ENCODE measurements at places on chromosomes 6 and 20. TPM values are rescaled to one million over a fixed set of nuclear protein-coding genes. Genes with fewer than 3 reads are reported as not detected.

Gene GATA5
- 0.45 TPM for total RNA-seq

Gene HSPA1L
- total RNA-seq, result 1.4 TPM

Gene ATF6B
- 36.4 TPM for total RNA-seq

Gene RPS6KA2
- total RNA-seq, result 0.16 TPM

Gene RRBP1
- 160 TPM for total RNA-seq

Gene COL11A2
- total RNA-seq, result 0.51 TPM

Gene TAAR6
- total RNA-seq, result not detected

Gene E2F1
- 21.6 TPM for total RNA-seq

Gene AAR2
- total RNA-seq, result 40.1 TPM

Gene LRP11
- 27.3 TPM for total RNA-seq

Gene CST5
- not detected for total RNA-seq

Gene FOXC1
- 5.4 TPM for total RNA-seq

Gene NNAT
- not detected for total RNA-seq

Gene MOXD1
- 1.5 TPM for total RNA-seq

Gene APCDD1L
- 0.11 TPM for total RNA-seq

Gene ARG1
- not detected for total RNA-seq

Gene RNF146
- total RNA-seq, result 11.7 TPM

Gene WFDC10B
- total RNA-seq, result not detected

Gene CCM2L
- 0.22 TPM for total RNA-seq

Gene COL19A1
- not detected for total RNA-seq

Gene COL20A1
- total RNA-seq, result 0.45 TPM

Gene TAB2
- total RNA-seq, result 31.7 TPM

Gene SLC22A7
- not detected for total RNA-seq

Gene FAM217A
- total RNA-seq, result not detected

Gene HTR1B
- total RNA-seq, result 0.32 TPM

Gene PTCRA
- total RNA-seq, result not detected

Gene MYLK4
- 0.09 TPM for total RNA-seq

Gene MUC22
- 0.02 TPM for total RNA-seq

Gene SAMD10
- total RNA-seq, result not detected

Gene TPMT
- total RNA-seq, result 6.1 TPM

Gene RIMS4
- total RNA-seq, result 2.4 TPM

Gene RBCK1
- 145 TPM for total RNA-seq

Gene HLA-DMB
- 1.4 TPM for total RNA-seq

Gene CST7
- not detected for total RNA-seq

Gene SH3BGRL2
- 0.32 TPM for total RNA-seq

Gene PEX3
- total RNA-seq, result 11.3 TPM

Gene ELOVL4
- total RNA-seq, result 1.6 TPM

Gene ZC2HC1B
- not detected for total RNA-seq

Gene C6orf15
- total RNA-seq, result 0.07 TPM

Gene GPSM3
- total RNA-seq, result 0.36 TPM

Gene HRH3
- total RNA-seq, result not detected

Gene WDR27
- total RNA-seq, result 9.0 TPM

Gene B3GAT2
- not detected for total RNA-seq

Gene DCDC2
- 2.7 TPM for total RNA-seq

Gene WFDC5
- total RNA-seq, result not detected

Gene GID8
- total RNA-seq, result 20.6 TPM

Gene UNC5CL
- 0.46 TPM for total RNA-seq

Gene MYLK2
- 0.43 TPM for total RNA-seq

Gene OTOR
- not detected for total RNA-seq

Gene MYL9
- 26.4 TPM for total RNA-seq

Gene NOX3
- total RNA-seq, result not detected

Gene COL9A1
- not detected for total RNA-seq

Gene MAS1
- not detected for total RNA-seq

Gene UST
- 5.5 TPM for total RNA-seq

Gene EDN3
- total RNA-seq, result 2.7 TPM
